ENCODE measurements at places on chromosomes 1 and 21. TPM values are rescaled to one million over a fixed set of nuclear protein-coding genes. Genes with fewer than 3 reads are reported as not detected.

Gene WDR64
- total RNA-seq = 5.5 TPM

Gene CYP4A11
- not detected for total RNA-seq

- peak overlapping the region; percentile 81 for H3K27ac ChIP-seq
- peak overlapping the region; percentile 66 for H3K4me3 ChIP-seq
- H3K4me1 ChIP-seq = peaks cover 18% of the 10 kb centered on the region
- DNase-seq = no peak
- H3K27me3 ChIP-seq = no peaks in the 10 kb centered on the region
- no peaks in the 10 kb centered on the region for H3K36me3 ChIP-seq
Observed at GRCh38 chr1:11935057-11935412, 518 bp downstream of the PLOD1 start.

- H3K36me3 ChIP-seq = no peaks in the 10 kb centered on the region
- no peak for DNase-seq
- no peak overlapping the region for H3K27ac ChIP-seq
- H3K4me1 ChIP-seq = no peaks in the 10 kb centered on the region
- H3K27me3 ChIP-seq = no peaks in the 10 kb centered on the region
- no peak overlapping the region for H3K4me3 ChIP-seq
Observed at GRCh38 chr1:3821004-3821403, 24.7 kb upstream of the LRRC47 start.

DNA sequence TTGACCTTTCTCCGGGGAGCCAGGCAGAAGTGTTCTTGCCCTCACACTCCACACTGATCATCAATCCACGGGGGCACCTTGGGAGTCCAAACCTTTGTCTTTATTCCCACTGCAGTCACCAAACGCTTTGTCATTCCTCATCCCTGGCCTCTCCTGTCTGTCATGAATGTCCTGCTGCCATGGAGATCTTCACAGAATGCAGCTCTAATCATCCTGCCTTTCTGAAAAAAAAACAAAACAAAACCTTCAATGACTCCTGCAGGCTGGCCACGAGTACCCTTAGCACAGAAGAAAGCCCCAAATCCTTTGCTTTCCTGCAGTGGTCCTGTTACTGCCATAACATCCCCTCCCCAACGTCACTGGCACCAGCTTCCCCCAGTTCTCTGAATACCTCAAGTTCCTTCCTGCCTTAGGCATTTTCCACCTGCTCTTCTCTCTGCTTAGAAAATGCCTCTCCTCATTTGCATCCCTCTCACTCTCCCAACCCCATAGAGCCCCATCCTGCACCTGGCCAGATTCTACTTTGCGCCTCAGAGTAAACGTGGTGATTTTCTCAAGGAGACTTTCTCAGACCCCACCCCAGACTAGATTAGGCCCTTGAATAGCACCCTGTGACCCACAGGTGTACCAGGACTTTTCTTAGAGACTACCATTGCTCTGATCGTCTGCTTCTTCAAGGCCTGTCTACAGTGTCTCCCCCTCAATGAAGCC lies 131.2 kb downstream of the AK5 start:
- no peak overlapping the region for H3K4me3 ChIP-seq
- no peak overlapping the region for H3K27ac ChIP-seq
- no peaks in the 10 kb centered on the region for H3K4me1 ChIP-seq
- no peaks in the 10 kb centered on the region for H3K27me3 ChIP-seq

- H3K27me3 ChIP-seq = no peaks in the 10 kb centered on the region
- no peaks in the 10 kb centered on the region for H3K4me1 ChIP-seq
- DNase-seq = peak; percentile 1
- H3K4me3 ChIP-seq = no peak overlapping the region
Observed at GRCh38 chr21:42343963-42344510, 6.8 kb downstream of the TFF2 start.

DNA sequence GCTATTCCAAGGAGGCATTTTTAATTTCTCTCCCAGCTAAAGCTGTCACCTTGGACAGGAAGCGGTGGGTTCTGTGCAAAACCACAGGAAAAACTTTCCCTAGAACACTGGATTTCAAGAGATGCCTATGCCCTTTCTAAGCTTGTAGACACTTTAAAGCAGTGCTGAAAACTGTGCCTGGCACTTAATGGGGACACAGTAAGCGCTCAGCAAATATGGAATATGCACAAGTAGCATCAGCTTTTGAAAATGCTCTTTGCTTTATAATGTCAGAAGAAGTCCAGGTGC lies 50.9 kb upstream of the TARBP1 start:
- H3K27me3 ChIP-seq = no peaks in the 10 kb centered on the region
- DNase-seq = no peak
- H3K4me3 ChIP-seq = no peak overlapping the region
- no peak overlapping the region for H3K27ac ChIP-seq
- H3K4me1 ChIP-seq = peaks cover 50% of the 10 kb centered on the region

- no peaks in the 10 kb centered on the region for H3K27me3 ChIP-seq
- DNase-seq = no peak
- H3K4me3 ChIP-seq = no peak overlapping the region
- no peak overlapping the region for H3K27ac ChIP-seq
Observed at GRCh38 chr21:32812035-32812434, 40.5 kb upstream of the PAXBP1 start.

GRCh38 chr1:188825471-188825870 lies 1652.2 kb downstream of the BRINP3 start:
- H3K27ac ChIP-seq = no peak overlapping the region
- no peaks in the 10 kb centered on the region for H3K27me3 ChIP-seq
- no peak for DNase-seq
- H3K4me3 ChIP-seq = no peak overlapping the region
- H3K4me1 ChIP-seq = no peaks in the 10 kb centered on the region

- no peaks in the 10 kb centered on the region for H3K4me1 ChIP-seq
- H3K27ac ChIP-seq = no peak overlapping the region
- no peak overlapping the region for H3K4me3 ChIP-seq
- H3K27me3 ChIP-seq = no peaks in the 10 kb centered on the region
- no peaks in the 10 kb centered on the region for H3K36me3 ChIP-seq
Observed at GRCh38 chr1:56920591-56921001, 45.2 kb downstream of the C8B start.

- peaks cover 31% of the 10 kb centered on the region for H3K4me1 ChIP-seq
- no peaks in the 10 kb centered on the region for H3K36me3 ChIP-seq
- no peak overlapping the region for H3K4me3 ChIP-seq
- H3K27ac ChIP-seq = no peak overlapping the region
Observed at GRCh38 chr1:39091845-39092645, 65.9 kb downstream of the NDUFS5 start.

GRCh38 chr1:176073524-176074157 lies 133.4 kb downstream of the COP1 start:
- no peak overlapping the region for H3K27ac ChIP-seq
- no peak overlapping the region for H3K4me3 ChIP-seq
- no peaks in the 10 kb centered on the region for H3K4me1 ChIP-seq
- H3K27me3 ChIP-seq = no peaks in the 10 kb centered on the region
- no peaks in the 10 kb centered on the region for H3K36me3 ChIP-seq
- peak; percentile 80 for DNase-seq

DNA sequence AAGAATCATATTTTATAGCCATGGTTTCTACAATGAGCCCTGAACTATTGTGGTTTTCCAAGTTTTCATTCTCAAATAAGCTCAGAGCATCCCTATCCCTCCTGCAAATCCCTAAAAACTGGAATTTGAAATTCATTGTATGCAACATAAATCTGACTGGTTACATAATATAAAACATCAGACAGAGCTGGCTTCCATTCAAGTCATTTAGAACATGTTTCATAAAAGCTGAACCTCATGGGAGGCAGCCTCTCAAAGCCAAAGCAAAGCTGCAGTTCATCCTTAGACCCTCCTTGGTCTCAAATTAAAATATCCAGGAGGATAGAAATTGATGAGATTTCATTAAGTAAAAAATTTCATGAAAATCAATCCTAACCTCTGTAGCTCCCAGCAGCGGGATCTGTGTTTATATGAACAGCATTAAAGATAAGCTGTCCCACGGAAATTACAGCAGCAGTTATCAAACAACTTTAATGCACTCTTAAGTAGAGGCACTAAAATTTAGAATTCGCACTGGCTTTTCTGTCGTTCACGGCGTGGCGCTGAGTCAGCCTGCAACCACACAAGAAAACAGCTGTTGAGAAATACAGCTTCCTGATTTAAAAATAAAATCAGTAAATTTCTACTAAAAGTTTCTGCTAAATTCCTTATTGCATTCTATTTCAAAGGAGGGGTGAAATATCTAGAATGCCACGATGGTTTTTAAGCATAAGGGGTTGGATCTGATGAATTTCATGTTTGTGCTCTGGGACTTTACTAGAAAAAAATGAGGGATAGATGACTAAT lies 99.9 kb upstream of the TIAM1 start:
- no peak for DNase-seq
- H3K36me3 ChIP-seq = no peaks in the 10 kb centered on the region
- no peaks in the 10 kb centered on the region for H3K27me3 ChIP-seq
- peaks cover 12% of the 10 kb centered on the region for H3K4me1 ChIP-seq

DNA sequence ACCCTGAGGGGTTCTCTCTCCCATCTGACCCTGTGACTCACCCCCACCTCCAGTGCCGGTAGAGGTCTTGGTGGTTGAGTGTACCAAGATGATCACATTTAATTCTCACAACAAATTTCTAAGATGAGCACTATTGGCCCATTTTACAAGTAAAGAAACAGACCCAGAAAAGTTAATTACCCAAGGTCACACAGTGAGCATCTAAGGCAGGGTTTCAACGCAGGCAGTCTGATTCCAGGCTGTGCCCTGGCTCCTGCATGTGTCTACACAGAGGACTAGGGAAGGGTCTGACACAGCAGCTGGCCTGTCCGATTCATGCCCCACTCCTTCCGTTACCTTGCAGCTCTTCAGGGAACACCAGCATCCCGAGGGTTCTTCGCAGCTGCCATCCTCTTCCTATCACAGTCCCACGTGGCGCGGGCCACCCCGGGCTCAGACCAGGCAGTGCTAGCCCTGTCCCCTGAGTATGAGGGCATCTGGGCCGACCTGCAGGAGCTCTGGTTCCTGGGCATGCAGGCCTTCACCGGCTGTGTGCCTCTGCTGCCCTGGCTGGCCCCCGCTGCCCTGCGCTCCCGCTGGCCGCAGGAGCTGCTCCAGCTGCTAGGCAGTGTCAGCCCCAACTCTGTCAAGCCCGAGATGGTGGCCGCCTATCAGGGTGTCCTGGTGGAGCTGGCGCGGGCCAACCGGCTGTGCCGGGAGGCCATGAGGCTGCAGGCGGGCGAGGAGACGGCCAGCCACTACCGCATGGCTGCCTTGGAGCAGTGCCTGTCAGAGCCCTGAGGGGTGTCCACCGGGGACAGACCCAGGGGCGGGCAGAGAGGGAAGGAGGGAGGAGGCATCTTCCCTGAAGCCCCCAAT lies 7.5 kb downstream of the NCDN start:
- H3K27me3 ChIP-seq = no peaks in the 10 kb centered on the region
- H3K4me3 ChIP-seq = no peak overlapping the region
- no peaks in the 10 kb centered on the region for H3K36me3 ChIP-seq
- DNase-seq = no peak

DNA sequence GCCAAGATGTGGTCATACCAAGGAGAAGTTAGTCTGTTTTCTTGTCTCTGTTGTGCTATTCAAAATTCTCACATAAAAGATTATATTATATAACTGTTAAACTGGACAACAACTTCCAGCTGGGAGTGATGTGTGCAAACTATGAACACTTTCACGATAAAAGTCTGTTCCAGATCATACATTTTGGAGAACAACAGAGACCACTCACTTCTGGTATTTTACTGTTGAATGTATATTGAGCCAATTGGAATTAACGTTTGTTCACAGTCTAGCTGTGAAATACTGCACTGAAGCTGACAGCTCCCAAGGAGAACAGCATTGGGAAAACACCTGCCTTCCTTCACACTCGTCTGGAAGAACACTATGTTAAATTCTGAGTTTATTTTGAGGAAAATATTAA lies 860 bp upstream of the SHCBP1L start:
- peak overlapping the region; percentile 53 for H3K4me3 ChIP-seq
- H3K4me1 ChIP-seq = no peaks in the 10 kb centered on the region
- peak overlapping the region; percentile 15 for H3K27ac ChIP-seq
- H3K27me3 ChIP-seq = no peaks in the 10 kb centered on the region

DNA sequence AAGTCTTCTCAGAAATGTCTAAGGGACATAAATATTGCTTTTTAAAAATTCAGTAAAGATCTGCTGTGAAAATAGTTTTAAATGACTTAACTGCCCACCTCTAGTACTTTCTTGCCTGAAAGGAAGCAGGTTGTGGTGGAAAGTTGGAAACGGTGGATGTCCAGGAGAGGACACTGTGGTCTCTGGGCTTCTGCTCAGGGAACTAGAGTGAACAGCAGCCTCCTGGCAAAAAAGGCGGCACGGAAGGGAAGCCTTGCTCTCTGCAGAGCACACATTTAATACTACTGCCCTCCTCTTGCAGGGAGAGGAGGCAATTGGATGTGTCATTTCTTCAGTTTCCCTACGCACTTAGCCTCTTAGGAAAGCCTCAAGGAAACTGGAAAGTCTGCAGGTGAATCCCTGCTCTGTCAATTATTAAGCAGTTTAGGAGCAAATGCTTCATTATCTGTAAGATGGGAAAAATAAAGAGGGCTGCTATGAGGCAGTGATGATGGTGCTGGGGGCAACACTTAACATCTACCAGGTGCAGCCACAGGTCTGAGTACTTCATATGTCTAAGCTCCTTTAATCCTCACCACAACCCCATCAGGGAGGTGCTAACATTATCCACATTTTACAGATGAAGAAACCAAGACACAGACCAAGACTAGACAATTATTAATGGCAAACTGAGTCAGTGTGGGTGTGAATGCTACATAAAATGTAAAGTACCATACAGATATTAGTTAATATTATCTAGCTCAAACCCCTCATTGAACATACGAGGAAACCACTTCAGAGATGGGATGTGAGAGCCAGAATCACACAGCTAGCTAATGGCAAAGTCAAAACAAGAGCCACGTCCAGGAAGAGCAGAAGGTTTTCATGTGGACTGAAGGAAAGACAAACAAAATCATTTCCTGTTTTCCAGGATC lies 108.9 kb upstream of the ADAR start:
- no peaks in the 10 kb centered on the region for H3K4me1 ChIP-seq
- no peaks in the 10 kb centered on the region for H3K27me3 ChIP-seq
- DNase-seq = no peak
- H3K4me3 ChIP-seq = no peak overlapping the region
- no peaks in the 10 kb centered on the region for H3K36me3 ChIP-seq

- H3K4me1 ChIP-seq = no peaks in the 10 kb centered on the region
- H3K27me3 ChIP-seq = no peaks in the 10 kb centered on the region
- no peak for DNase-seq
- H3K4me3 ChIP-seq = no peak overlapping the region
- no peaks in the 10 kb centered on the region for H3K36me3 ChIP-seq
Observed at GRCh38 chr1:213415691-213416380, 364.8 kb downstream of the RPS6KC1 start.
